ENCODE measurements at places on chromosomes 4 and X.
A peak's percentile ranks its signal among the peaks of the same experiment; 100 is the strongest.

DNA sequence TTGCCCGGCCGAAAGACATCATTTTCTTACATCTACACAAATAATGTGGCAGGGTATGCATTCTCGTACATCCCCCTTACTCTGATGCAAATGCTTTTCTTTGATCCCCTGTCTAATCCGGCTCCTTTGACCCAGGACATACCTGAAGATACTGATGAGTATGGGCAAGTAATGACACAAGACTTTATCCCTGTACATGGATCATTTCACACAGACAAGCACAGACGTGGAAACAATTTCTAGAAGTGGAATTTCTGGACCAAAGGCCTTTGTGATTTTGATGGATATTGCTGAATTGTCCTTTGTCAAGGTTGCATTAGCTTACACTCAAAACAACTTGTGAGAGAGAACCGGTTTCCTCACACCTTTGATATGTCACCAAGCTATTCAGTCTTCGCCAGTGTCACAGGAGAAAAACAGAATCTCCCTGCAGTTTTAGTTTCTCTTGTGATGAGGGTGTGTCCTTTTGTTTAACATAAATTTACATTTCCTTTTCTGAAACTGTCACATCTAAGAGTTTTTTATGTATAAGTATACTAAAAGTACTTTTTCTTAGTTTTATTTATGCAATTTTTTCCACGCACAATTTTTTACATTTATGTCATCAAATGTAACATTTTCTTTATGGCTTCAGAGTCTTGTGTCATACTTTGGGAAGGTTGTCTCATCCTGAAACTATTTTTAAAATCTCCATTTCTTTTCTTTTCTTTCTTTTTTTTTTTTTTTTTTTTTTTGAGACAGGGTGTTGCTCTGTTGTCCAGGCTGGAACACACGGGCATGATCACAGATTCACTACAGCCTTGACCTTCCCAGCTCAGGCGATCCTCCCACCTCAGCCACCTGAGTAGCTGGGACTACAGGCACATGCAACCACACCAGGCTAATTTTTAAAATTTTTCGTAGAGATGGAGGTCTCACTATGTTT is 25.2 kb downstream of the RWDD4 start:
- no peaks in the 10 kb centered on the region for H3K36me3 ChIP-seq
- H3K4me3 ChIP-seq: no peak overlapping the region
- no peak overlapping the region for H3K27ac ChIP-seq
- no peaks in the 10 kb centered on the region for H3K4me1 ChIP-seq

- no peak for DNase-seq
- H3K27ac ChIP-seq: no peak overlapping the region
- H3K36me3 ChIP-seq: no peaks in the 10 kb centered on the region
- no peak overlapping the region for H3K4me3 ChIP-seq
Measured at GRCh38 chr4:41185614-41186592, 28.4 kb downstream of the APBB2 start.

DNA sequence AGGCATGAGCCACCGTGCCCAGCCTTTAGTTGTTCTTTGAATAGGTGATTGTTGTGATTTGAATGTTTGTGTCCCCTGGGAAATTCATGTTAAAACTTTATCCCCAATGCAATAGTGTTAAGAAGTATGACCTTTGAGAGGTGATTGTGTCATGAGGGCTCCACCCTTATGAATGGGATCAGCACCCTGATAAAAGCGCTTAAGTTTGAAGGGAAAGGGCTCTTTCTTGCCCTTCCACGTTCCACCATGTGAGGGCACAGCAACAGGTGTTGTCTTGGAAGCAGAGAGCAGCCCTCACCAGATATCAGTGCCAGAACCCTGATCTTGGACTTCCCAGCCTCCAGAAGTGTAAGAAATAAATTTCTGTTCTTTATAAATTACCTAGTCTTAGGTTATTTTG is 33.7 kb upstream of the RP2 start:
- H3K4me1 ChIP-seq: no peaks in the 10 kb centered on the region
- no peaks in the 10 kb centered on the region for H3K27me3 ChIP-seq
- no peak for DNase-seq

DNA sequence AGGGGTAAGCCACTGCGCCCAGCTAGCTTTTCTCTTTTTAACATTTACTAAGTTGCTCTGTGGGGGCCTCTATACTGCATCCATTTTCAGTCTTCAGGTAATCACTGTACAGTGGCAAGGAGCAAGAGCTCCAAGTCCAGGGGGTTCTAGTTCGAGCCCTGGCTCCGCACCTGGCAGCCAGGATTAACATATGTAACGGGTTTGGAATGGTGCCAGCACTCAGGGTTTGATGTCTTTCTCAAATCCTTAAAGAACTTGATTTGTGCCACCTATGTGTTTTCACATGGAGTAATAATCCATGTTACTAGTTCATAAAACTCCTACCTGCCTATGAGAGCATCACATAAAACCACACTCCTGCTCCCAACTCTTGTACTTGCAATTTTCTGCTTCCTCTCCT is 4.5 kb downstream of the GRPEL1 start:
- H3K4me3 ChIP-seq: no peak overlapping the region
- H3K27me3 ChIP-seq: no peaks in the 10 kb centered on the region
- no peak for DNase-seq
- H3K4me1 ChIP-seq: peaks cover 47% of the 10 kb centered on the region
- H3K27ac ChIP-seq: peak overlapping the region; percentile 41

DNA sequence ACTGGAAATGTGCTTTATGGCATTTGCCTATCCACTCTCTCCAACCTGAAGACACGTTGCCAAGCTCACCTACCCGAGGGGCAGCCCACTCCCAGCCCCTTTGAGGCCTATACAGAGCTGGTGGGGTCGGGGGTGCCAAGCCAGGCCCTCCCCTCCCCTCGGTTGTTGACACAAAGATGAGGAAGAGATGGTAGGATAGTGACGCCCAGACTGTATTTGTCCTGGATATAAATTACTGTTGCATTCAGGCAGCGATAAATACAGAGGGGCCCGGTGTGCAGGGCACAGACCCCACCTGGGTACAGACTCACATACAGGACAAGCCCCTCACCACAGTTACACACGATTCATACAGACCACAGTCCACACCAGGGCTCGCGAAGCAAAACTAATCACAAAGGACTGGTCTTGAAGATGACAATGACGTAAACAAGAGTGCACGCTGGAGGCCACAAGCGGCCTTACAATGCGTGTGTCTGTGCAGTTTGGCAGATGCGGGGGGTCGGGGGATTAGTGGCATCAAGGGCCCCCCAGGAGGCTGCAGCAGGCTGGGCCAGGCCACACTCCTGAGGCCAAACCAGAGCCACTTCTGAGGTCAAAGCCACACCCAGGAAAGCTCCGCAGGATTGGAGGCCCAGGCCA is 14.6 kb downstream of the DGKQ start:
- H3K36me3 ChIP-seq: peaks cover 19% of the 10 kb centered on the region
- H3K27ac ChIP-seq: no peak overlapping the region
- no peaks in the 10 kb centered on the region for H3K27me3 ChIP-seq
- no peak for DNase-seq

DNA sequence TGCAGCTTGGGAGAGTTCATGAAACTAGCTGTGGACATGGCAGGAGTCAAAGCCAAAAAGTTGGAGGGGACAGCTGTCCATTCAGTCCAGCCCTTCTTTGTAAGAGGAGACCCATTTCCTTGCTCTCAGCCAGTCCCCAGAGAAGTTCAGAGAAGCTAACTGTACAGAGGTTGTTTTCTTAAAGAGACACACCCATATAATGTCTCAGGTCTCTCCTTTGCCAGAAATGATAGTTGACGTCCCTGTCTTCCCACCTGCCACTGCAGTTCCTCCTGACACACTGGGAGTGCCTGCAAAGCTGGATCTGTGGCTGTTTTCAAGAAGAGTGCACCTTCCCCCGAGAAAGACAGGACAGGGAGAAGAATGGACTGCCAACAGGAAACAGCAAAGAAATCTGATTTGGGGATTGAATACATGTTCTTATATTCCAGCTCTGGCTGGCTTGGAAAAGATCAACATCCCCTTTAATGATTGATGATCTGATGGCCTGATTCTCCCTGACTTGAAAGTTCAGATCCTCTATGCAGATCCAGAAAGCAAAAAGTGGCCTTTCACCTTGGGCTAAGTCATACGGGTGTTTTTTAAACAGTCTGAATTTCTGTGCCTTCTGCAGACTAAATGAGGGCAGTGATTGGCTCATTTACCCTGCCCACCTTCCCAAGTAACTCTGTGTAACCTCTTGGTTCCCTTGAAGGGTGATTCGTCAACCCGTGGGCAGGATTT is 87.2 kb downstream of the MAOA start:
- H3K36me3 ChIP-seq: no peaks in the 10 kb centered on the region
- H3K4me1 ChIP-seq: no peaks in the 10 kb centered on the region
- H3K27ac ChIP-seq: no peak overlapping the region

- H3K27me3 ChIP-seq: no peaks in the 10 kb centered on the region
- H3K36me3 ChIP-seq: no peaks in the 10 kb centered on the region
- no peak overlapping the region for H3K4me3 ChIP-seq
- H3K4me1 ChIP-seq: no peaks in the 10 kb centered on the region
- no peak overlapping the region for H3K27ac ChIP-seq
Measured at GRCh38 chrX:45164995-45165394, 35.7 kb downstream of the DIPK2B start.

DNA sequence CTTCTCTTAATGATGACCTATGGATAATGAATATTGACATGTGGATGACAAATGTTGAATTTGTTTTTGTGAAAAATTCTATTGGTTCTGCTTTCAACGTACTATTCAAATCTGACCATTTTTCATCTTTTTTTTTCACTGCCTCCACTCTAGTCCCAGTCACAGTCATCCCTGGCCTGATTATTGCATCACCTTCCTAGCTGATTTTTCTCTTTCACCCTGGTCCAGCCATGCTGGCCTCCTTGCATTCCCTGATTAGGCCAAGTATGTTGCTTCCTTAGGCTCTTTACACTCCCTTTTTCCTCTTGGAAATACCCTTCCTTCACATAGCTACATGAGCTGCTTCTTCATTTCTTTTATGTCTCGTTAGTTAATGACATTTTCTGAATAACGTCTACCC is 58.1 kb upstream of the MAP9 start:
- no peak overlapping the region for H3K27ac ChIP-seq
- H3K4me1 ChIP-seq: no peaks in the 10 kb centered on the region

DNA sequence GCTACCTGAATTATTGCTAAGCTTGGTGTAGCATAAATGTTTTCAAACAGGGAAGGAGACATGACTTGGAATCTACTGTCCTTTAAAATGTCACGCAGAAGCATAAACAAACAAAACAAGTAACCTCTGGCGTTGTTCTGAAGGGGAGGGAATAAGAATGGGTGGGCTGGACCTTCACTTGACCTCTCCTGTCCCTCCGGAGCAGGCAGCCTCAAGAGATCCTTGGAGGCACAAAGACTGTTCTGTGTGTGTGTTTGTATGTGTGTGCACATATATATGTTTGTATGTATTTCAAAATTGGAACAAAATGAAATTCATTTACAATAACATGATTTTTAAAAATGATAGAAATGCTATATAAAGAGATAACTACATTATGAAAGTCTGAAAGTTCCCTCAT is 91.3 kb upstream of the DCLK2 start:
- no peaks in the 10 kb centered on the region for H3K4me1 ChIP-seq
- DNase-seq: no peak
- no peaks in the 10 kb centered on the region for H3K36me3 ChIP-seq
- no peak overlapping the region for H3K27ac ChIP-seq

DNA sequence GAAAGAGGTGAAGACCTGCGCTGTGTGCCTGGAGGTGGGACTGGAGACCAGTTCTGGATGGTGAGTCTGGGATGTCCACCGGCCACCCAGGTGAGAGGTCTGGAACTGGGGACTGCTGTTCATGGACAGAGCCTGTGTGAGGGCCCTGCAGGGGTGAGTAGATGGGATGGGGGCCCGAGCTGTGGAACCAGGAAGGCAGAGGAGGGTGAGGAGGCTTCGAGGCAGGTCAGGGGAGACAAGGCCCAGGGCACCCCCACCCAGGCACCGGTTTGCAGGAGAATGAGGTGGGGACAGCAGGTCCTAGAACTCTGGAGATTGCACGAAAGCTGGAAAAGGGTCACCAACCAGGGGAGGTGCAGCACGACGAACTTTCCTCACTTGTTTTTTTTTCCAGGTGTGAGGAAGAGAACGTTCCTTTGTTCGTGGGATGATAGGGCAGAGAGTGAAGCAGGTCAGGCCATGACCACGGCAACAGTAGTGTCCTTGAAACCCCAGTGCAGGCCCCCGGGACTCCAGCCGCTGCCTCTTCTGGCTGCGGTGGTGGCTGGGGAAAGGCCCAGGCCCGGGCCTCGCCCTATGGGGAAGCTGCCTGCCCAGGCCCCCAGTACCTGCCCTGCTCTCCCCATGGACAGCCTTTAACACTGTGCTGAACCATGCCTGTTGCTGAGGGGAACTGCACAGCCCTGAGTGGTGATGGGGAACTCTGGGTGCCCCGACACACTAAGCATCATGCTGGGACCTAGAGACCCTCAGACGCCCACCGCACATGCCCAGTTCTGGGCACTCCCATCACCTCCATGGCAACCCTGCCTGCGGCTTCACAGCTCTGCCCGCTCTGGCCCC is 22.9 kb downstream of the TNIP2 start:
- H3K27me3 ChIP-seq: no peaks in the 10 kb centered on the region
- DNase-seq: no peak
- H3K4me1 ChIP-seq: peaks cover 7% of the 10 kb centered on the region

DNA sequence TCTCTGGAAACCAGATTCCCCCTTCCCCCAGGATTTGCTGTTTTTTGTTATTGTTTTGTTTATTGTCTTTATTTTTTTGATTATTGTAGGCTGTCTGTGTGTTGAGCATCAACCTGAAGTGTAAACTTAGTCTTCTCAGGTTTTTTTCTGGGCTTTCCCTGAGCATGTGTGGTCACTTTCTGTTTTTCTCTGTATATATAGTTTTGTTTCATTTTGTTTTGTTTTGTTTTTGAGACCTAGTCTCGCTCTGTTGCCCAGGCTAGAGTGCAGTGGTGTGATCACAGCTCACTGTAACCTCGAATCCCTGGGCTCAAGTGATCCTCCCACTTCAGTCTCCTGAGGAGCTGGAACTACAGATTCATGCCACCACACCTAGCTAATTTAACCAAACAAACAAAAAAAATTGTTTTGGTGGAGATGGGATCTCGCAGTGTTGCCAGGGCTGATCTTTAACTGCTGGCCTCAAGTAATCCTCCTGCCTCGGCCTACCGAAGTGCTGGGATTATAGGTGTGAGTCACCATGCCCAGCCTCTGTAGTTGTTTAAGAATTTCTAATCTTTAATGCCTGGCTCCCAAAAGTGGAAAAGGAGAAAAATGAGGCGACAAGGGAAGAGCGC is 9.1 kb downstream of the IL13RA1 start:
- H3K36me3 ChIP-seq: peaks cover 6% of the 10 kb centered on the region
- H3K27me3 ChIP-seq: peaks cover 23% of the 10 kb centered on the region
- H3K27ac ChIP-seq: no peak overlapping the region
- no peak overlapping the region for H3K4me3 ChIP-seq
